Psoas muscle (tissue), 8 donors: ENCODE measurements at places on chromosomes 3 and 15. TPM values are rescaled to one million over a fixed set of nuclear protein-coding genes. Genes with fewer than 3 reads are reported as not detected.

The FBLN2 gene
- total RNA-seq, result 30.3 TPM

- no peak for DNase-seq
These were observed 40.4 kb upstream of the C15orf39 start for GRCh38 chr15:75161106-75161916.

DNA sequence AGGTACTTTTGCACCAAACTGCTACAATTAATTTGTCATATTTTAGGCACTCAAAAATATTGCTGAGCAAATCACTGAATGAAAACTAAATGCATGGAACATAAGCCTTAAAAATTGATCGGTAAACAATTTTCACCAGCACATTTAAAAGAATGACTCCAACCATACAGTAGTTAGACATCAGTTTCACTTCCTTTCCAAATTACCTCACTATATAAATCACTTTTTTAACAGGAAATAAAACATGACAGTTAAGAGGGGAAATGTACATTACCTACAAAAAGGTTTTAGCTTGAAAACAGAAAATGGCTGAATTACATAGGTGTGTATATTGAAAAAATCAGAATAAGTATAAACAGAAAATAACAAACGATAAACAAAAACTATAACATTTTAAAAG is 108.4 kb downstream of the SERPINI1 start:
- DNase-seq, result no peak

DNA sequence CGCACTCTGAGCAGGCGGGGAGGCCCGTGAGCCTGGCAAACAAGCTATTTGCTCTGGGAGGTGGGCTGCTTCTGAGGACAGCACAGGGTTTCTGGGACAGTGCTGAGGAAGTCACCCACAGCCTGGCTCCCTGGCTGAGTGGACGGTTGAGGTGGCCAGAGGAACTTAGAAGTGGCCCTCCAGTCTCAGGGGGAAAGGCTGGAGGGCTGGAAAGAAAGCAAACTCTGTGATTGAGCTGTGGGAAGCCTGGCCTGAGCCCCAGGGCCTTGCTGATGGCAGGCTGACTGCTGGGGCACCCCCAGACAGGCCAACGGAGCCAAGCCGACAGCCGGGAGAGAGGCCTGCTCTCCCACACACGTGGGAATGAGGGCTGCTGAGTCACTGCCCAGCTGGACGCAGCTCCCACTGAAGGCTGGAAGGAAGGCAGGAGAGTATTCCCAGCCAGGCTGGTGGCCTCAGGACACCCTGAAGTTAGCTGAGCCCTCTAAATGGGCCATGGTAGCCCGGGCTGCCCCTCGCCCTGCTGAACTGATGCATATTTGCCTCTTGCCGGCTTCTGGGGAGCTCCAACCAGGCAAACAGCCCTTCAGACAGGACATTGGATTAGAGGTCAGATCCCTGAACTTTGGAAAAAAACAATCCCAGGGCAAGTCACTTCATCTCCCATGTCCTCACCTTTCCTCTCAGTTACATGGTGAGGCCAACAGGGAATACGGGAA is 98.0 kb upstream of the TLE3 start:
- DNase-seq, result peak; percentile 95

DNA sequence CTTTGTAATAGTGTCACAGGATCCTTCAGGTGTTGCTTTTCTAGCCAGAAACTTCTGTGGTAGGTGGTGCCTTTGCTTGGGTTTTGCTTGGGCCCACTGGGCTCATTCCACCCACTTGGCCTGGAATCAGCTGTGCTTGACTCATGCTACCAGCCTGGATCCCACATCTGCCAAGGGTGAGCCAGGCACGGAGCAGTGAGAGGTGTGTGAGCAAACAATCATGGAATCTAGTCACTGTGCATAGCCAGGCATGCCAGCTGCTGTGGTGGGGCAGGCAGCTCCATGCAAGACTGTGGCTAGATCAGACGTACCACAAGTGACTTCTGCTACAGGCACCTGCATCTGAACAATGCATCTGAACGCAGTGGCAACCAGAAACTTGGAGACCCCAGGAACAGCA is 275.9 kb downstream of the UBE2E2 start:
- DNase-seq, result peak; percentile 65

DNA sequence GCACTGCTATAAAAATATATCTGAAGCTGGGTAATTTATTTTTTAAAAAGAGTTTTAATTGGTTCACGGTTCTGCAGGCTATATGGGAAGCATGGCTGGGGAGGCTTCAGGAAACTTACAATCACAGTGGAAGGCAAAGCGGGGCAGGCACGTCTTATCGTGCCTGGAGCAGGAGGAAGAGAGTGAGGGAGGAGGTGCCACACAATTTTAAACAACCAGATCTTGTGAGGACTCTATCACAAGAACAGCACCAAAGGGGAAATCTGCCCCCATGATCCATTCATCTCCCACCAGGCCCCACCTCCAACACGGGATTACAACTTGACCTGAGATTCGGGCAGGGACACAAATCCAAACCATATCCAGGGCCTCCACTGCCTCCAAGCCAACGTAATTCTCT is 75.0 kb downstream of the MCF2L2 start:
- no peak for DNase-seq

The TMEM45A gene
- total RNA-seq, result 1.6 TPM

DNA sequence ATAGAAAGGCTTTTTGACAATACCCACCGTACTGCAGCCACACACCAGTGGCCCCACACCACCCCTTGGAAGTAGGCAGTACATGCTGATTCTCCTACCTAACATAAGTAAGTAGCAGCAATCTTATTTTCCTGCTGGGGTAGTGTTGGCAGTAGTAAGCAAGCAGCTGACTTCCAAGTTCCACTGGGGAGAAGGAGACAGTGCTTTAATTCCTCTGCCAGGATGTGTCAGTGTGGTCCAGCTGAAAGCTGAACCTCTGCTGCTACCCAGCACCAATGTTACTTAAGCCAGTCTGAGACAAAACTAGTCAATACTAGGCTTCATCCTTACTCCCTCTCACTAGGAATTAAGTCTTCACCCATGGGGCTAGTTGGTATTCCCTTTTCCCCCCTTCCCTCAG is 74.7 kb downstream of the DZIP3 start:
- DNase-seq, result no peak

DNA sequence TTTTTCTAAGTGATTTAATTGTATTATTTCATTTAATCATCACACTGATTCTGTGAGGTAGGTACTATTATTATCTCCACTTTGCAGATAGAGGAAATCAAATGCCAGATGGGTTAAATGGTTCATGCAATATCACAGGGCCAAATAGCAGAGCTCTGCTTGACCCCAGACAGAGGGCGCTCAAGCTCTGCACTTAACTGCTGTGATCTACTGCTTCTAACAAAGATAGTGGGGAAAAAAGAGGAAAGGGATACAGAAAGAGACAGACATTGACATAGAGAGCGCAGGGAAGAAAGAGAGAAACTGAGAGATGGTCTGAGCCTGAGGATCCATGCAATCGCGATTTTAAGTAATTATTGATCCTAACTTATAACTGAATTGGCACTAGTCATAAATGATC is 279.1 kb upstream of the THRB start:
- peak; percentile 22 for DNase-seq
